ENCODE measurements at places on chromosomes 4 and X. TPM values are rescaled to one million over a fixed set of nuclear protein-coding genes. Genes with fewer than 3 reads are reported as not detected.

Gene MGAT4D
- not detected for total RNA-seq

Gene FRAS1
- 53.8 TPM for total RNA-seq

Gene CLDN34
- total RNA-seq, result 0.34 TPM

Gene RIPPLY1
- total RNA-seq, result not detected

Gene MAGEC1
- not detected for total RNA-seq

Gene ANAPC4
- 32.8 TPM for total RNA-seq

Gene PCDH19
- total RNA-seq, result 0.37 TPM

Gene CLNK
- total RNA-seq, result 0.57 TPM

Gene MAPK10
- total RNA-seq, result 43.1 TPM

Gene PPP2R2C
- 0.03 TPM for total RNA-seq

Gene ETNPPL
- not detected for total RNA-seq

Gene MAGEC3
- not detected for total RNA-seq

Gene VCX
- not detected for total RNA-seq

DNA sequence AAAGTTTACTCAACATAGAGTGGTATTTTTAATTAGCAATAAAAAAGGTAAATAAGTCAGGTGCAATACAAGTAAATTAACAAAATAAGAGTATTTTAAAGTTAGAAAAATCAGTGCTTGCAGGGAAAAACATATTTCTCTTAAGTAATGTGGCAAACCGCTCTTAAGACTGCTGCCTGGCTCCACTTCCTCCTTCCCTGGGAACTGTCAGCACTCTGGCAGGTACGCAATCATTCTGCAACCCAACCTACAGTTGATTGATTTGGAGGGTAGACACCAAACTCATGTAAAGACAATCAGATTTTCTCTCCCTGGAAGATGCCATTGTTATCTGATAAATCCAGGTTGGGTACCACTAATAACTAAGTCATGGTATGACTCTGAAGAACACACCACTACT, 63.9 kb downstream of the PPP3CA start:
- no peak for DNase-seq

DNA sequence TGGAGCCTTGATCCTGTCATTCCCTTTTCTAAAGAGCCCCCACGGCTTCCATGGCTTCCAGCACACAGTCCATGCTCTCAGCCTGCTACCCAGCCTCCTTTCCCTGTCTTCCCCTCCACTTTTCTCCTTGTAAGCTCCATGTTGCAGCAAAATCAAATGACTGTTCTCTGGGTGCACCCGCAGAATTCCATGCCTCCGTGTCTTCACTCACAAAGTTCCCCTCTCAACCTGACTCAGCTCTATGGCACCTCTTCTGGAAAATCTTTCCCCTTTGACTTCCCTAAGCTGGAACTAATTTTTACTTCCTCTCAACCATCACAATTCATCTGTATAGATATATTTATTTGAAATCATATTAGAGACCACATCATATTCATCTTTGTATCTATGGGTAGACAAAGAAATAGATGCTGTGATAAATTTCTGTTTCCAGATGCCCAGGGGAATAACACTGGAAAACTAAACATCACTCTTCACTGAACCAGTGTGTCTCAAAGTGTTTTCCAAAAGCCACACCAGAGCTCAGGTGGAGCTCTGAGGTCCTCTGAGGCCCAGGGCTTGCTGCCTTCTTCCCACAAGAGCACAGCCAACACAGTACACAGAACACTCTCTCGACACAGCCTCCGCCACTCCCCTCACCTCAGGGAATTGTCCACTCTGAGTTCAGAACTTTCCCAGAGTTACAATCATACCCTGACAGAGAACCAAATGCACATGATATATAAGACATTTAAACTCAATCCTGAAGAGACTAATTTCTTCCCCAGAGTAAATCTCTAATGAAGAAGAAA, 3.3 kb downstream of the SETD7 start:
- DNase-seq, result peak; percentile 18

DNA sequence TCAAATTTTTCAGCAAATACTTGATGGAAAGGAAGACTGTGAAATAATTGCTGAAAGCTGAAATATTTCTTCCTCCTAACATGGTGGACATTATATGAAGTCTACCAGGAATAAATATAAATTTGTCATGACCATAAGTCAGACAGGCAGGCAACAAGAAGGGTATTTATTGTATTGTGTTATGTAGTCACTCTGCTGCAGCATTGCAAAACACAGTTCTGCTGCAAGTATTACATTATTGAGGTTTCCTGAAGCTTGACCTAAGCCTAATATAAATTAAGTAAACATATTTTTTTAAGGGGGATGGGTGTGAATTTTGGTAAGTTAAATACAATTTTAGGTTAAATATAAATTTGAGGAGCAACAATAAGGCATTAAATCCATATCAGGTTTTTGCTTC, 60.2 kb upstream of the MAOA start:
- no peak for DNase-seq

DNA sequence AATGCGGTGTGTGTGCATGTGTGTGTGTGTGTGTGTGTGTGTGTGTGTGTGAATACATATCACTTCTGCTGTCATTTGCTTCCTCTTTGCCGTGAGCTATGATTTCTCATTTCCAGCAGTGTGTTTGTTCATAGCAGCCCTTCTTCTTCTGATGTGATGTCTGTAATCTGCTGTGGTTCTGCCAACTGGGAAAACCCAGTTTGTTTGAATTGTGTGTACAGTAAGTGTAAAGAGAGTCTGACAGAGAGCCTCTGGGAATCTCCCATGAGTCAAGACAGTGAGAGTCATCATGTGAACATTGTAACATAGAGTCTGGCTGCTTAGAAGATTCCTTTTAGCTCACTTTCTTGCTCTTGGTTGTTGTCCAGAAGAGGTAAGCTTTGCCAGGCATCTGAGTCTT, 8.4 kb upstream of the NWD2 start:
- no peak for DNase-seq

DNA sequence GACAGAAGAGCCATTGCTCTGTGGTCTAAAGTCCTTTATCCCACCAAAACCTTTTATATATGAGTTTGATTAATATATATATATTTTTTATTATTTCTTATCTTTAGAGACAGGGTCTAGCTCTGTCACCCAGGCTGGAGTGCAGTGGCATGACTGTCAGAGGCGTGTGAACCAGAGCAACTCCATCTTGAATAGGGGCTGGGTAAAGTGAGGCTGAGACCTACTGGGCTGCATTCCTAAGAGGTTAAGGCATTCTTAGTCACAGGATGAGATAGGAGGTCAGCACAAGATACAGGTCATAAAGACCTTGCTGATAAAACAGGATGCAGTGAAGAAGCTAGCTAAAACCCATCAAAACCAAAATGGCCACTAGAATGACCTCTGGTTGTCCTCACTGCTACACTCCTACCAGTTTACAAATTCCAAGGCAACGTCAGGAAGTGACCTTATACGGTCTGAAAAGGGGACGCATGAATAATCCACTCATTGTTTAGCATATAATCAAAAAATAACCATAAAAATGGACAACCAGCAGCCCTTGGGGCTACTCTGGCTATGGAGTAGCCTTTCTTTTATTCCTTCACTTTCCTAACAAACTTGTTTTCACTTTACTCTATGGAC, 10.5 kb downstream of the TBCK start:
- DNase-seq, result no peak

GRCh38 chr4:62953752-62954151, 1455.5 kb downstream of the TECRL start:
- DNase-seq, result no peak

- DNase-seq, result no peak
These were observed 120.1 kb downstream of the GC start for GRCh38 chr4:71663780-71664179.

GRCh38 chr4:165864271-165864670, 8.8 kb upstream of the TLL1 start:
- DNase-seq, result no peak

DNA sequence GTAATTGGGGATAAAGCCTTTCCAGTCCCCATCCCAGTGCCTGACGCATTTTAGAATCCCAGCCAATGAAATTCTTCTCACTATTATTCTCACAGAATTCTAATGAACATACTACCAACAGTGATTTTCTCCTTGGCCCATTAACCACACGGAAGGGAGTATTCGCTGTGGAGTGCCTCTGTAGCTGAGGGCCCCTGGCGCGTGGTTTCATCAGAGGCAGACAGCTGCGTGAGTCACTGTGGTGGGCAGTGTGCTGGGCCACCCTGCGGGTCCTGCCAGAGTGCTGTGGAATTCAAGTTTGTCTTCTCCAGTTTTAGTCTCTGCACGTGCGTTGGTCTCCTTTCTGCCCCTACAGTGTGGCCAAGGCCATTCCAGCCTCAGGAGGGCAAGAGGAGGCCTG, 335.4 kb upstream of the FAT1 start:
- DNase-seq, result no peak

DNA sequence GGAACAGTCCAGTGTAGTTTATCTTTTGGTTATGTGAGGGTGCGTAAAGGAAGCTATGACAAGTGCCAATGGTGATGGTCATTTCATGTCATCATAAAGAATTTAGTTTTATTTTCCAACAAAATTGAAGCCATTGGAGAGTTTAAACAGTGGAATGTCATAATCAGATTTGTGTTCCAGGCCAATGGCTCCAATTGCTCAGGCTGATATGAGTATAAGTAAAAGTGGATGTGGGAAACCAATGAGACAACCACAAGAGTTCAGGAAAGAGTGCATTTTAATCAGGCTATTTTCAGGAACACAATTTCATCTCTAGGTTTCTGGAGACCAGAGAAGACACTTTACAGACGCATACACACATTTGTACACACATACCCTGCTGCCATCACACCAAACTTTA, 20.7 kb downstream of the SPANXC start:
- no peak for DNase-seq

DNA sequence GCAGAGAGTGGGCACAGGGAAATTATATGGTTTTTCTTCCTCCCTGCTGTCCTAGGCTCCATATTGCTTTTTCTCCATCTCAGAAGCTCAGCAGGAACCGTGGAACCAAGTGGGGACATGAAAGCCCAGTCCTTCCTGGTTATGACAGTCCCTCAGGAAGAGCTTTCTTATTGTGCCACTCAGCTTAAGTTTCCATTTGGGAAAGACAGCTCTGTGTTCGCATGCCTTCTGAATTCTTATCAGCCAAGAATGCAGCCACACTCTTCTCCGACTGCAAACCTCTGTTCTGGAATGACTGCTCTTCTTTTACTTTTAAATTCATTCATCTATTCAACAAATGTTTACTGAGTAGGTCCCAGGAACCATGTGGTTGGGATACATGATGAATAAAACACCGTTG, 58.0 kb upstream of the PPARGC1A start:
- DNase-seq, result no peak

- DNase-seq, result no peak
These were observed 49.6 kb downstream of the PRPS1 start for GRCh38 chrX:107677909-107678308.

GRCh38 chrX:107747596-107748161, 27.9 kb downstream of the TSC22D3 start:
- no peak for DNase-seq

DNA sequence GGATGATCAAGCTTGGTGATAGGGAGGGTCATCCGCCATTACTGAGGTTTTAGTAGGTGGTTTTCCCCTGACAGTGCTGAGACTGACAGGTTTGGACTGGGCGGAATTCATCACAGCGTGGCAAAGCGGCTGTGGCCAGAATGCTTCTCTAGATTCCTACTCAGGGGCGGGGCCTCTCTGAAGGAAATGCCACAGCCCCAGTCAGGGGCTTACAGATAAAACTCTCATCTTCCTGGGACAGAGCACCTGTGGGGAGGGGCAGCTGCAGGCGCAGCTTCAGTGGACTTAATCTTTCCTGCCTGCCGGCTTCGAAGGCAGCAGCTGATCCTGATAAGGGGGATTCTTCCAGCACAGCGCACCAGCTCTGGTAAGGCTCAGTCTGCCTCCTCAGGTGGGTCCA, 316.7 kb downstream of the RPA4 start:
- no peak for DNase-seq

DNA sequence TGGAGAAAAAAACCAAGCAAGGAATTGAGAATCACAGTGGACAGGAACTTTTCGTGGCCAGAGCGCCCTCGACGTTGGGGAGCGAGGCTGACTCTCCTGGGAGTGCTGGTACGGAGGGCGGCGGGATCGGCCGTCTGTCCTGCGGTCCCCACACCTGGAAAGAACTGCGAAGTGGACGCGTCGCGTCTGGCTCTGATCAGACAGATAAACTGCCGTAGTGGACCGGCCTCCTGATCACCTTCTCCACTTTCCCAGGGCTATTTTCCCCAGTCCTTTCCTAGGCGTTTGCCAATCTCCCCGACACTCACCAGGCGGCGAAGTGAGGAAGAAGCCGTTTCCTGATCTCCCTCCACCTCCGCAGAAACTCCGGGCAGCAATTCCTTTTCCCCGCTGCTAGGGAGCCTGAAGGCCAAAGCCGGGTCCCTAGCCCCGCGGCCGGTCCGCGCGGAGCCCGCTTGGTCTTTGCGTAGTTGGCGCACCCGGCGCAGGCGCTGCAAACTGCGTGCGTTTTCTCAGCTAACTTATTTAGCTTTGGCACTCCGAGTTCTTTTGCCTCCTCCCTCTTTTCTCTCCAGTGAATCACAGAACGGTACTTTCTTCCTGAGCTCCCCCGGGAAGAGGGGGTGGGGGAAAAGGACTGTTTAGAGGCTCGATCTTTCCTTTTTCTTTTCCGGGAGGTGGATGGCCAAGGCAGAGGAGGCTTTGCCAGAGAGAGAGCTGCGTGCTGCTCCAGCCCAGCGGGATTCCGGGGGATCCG, at the start of gene ARSJ:
Gene ARSJ (minus strand): TSS at position 500 of the 757 bp plus-strand sequence. CDS start 813 bp downstream, outside the sequence.
- peak; percentile 82 for DNase-seq

- no peak for DNase-seq
These were observed 230.6 kb downstream of the NSUN7 start for GRCh38 chr4:40980318-40980883.

- no peak for DNase-seq
These were observed 379.6 kb downstream of the FAM133A start for GRCh38 chrX:94053575-94053974.

- no peak for DNase-seq
These were observed 4.3 kb upstream of the PLAC8 start for GRCh38 chr4:83118869-83119268.

DNA sequence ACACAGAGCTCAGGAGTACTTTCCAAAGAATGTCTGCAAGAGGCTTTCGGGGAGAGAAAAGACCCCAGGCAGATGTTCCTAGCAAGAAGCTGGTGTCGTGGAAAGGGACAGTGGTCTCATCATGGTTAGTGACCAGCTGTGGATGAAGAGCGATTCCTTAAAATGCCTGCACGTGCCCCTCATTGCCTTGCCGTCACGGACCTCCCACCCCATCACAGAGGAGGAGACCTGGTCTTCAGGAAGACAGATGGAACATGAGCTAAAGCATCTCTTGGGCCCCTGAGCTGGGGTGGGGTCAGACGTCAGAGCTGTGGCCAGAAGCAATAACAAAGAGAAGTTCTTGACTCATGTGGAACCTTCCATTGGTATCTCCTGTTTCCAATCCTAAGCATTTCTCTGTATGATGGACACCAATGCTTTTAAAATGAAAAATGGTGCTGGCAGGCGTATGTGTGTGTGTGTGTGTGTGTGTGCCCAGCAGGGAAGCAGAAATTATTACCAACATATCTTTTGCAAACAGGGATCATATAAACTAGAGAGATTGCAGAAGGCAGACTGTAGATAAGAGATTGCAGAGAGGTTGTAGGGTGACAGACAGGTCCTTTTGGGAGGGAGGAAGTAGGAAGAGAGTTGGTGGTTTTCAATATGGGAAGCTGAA, 25.2 kb upstream of the ASMTL start:
- DNase-seq, result no peak

- DNase-seq, result no peak
These were observed 74.0 kb upstream of the VMA21 start for GRCh38 chrX:151323054-151323453.

- peak; percentile 5 for DNase-seq
These were observed 28.0 kb upstream of the ZNF280C start for GRCh38 chrX:130296743-130297142.

GRCh38 chr4:73705056-73705432, 35.3 kb upstream of the CXCL8 start:
- DNase-seq, result no peak

- no peak for DNase-seq
These were observed 2.5 kb downstream of the MYL5 start for GRCh38 chr4:676871-677235.
